C1 segment of cervical spinal cord (tissue), 14 donors: ENCODE measurements at places on chromosomes 4 and X.
A peak's percentile ranks its signal among the peaks of the same experiment; 100 is the strongest.

- no peak for DNase-seq
Observed at GRCh38 chrX:34343001-34343400, 210.9 kb upstream of the FAM47A start.

GRCh38 chr4:144645631-144646522, at the start of gene HHIP:
HHIP (plus strand) TSS chr4:144646156; CDS start chr4:144646676, 520 bp downstream.
- DNase-seq: peak; percentile 37

- no peak for DNase-seq
Observed at GRCh38 chrX:21295246-21295820, 78.9 kb upstream of the CNKSR2 start.

DNA sequence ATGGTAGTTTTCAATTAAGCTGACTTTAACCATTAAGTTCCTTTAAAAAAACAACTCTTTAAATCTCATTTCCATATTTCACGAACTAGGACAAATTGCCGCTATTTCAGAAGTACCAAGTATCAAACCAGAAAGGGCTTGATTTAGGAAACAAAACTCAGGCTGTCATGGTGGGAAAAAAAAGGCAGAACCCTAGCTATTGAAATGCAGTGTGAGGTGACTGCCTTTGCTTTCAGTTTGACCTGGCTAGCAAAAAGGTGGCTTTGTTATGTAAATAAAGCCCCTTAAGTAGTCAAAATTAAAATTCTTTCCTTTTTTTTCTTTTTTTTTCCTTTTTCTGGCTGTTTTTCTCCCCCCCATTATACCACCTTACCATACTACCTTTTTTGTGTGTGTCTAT, 40.6 kb upstream of the CYP2U1 start:
- DNase-seq: no peak

DNA sequence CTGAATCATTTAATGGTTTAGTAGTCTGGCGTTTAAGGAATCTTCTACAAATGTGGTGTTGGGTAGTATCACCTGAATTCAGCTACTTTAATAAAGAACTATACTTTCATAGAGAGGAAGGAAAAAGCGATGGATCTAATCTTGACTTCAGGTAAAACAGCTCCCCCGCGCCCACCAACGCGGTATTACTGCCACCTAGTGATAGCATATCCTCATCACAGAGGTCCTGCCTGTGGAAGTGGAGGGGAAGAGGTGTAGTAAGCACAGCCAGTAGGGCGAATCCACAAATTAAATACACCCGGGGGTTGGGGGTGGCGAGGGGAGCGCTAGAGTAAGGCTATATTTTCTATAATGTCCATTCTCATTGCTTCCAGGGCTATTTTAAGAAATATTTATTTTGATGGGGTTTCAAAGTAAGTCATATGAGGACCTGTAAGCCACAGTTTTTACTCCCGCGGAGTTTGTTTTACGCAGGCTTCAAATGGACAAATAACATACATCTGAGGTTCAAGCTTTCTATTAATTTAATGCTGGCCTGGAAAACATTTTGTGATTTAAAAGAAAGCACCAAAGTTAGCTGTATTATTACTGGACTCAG, 8.3 kb upstream of the DAPP1 start:
- no peak for DNase-seq

DNA sequence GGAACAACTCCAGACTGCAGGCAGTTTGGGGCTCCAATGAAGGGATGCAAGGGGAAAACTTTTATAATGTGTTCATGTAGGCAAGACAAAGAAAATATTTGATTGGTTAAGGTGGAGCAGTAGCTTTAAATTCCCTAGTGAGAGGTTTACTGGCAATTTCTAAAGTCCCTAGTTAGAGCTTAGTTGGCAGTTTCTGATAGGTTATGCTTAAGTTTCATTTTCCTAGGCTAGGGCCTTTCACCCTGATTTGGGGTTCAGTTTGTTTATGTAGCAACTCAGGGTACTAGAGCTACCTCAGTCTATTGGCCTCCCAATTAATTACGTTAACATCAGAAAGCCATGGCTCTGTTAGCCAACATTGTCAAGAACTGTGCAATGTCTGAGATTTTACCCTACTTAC, 14.6 kb downstream of the BBS12 start:
- no peak for DNase-seq

DNA sequence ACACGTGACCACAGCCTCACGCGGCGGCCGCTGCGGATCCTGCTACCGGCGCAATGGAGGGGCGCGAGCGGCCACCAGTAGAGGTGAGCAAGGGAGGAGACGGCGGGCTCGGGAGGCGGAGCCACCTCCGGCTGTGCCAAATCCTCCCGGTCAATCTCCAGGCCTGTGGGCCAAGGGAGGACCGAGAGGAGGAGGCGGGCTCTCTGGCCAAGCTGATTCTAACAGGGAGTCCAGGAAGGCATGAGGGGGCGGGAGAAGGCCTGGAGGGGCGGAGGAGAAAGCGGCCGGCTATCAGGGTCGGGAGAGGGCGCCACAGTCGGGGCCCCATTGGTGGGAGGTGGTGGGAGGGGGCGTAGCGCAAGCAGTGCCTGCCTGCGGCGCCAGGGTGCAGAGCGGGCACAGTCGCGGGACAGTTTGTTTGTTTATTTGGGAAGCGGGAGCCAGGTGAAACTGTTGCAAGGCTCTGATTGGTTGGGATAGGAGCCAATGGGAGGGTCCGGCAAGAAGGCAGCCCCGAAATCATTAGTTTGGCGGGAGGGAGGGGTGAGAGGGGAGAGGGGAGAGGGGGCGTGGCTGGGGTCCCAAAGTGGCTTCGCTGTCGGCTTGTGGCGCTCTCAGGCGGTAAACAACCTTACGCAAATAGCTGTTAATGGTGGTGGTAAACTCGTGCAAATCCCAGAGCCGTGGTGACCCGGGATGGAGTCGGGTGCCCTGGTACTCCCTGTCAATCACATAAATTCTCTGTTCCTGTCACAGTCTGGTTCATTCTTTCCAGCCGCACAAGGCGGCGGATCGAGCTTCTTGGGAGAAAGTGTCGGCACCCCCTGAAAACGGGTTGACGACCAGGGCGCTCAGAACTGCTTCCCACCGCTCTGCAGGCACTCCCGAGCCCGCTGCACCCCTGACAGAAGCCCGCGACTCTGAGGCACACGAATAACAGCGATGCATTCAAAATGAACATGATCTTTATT, at the start of gene IRS4:
IRS4 (minus strand) TSS at position 55 of the 971 bp plus-strand sequence.
- no peak for DNase-seq

GRCh38 chr4:175374459-175374858, 437.6 kb downstream of the GPM6A start:
- DNase-seq: no peak

GRCh38 chr4:55318175-55319129, 27.6 kb upstream of the SRD5A3 start:
- no peak for DNase-seq

- DNase-seq: no peak
Observed at GRCh38 chrX:151771726-151772125, 37.2 kb downstream of the CNGA2 start.

DNA sequence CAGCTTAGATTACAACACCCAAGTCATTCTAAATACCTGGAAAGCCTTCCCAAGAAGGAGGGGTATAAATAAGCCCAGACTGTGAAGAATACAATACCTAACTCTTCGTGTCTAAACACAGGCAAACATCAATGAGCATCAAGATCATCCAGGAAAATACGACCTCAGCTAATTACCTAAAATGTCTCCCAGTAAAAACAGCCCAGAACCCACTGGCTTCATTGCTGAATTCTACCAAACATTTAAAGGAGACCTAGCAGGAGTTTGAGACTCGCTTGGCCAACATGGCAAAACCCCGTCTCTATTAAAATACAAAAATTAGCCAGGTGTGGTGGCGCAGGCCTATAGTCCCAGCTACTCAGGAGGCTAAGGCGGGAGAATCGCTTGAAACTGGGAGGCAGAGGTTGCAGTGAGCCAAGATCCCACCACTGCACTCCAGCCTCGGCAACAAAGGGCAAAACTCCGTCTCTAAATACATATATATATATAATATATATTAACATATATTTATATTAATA, 19.1 kb upstream of the HSFX4 start:
- no peak for DNase-seq
